Activated T-cell treated with anti-CD3 and anti-CD28 coated beads for 48 hours (primary cell): ENCODE measurements at places on chromosomes 3 and 15.

- no peak for DNase-seq
Measured at GRCh38 chr15:34693053-34693744, 61.6 kb downstream of the GJD2 start.

- DNase-seq, result no peak
Measured at GRCh38 chr15:68430471-68431036, 1.4 kb downstream of the ITGA11 start.

- DNase-seq, result no peak
Measured at GRCh38 chr15:47412802-47413201, 304.5 kb upstream of the SEMA6D start.

DNA sequence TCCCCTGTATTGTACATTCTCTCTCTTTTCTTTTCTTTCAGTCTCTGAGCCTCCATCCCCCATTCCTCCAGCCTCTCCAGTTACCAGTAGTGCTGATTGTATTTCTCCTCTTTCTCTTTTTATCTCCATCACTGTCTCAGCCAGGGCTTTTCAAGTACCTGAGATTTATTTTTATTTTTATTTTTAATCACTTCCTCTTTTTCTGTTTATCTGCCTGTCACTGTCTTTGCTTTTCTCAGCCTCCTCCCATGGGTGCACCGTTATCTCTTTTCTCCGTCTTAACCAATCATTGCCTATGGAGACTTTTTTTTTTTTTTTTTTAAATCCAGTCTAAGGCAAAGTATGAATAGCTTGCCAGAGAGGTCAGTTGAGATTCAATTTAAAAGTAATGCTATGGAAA is 359.3 kb downstream of the GAP43 start:
- no peak for DNase-seq

DNA sequence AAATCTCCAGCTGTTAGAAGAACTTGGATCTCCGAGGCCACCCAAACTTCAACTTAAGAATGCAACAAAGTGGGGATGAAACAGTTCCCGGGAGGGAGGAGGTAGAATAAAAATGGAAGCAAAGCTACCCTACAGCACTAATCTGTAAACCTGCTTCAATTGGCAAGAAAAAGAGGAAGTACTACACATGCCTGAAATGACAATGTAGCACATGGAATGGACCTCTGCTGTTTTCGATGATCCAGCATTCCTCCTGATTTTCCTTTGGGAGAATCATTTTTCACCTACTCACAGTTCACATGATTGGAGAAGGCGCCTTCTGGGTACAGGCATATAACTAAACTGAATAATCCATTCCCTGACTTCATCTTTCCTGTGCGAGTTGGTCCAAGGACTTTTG is 1081.5 kb downstream of the FHIT start:
- DNase-seq, result no peak

DNA sequence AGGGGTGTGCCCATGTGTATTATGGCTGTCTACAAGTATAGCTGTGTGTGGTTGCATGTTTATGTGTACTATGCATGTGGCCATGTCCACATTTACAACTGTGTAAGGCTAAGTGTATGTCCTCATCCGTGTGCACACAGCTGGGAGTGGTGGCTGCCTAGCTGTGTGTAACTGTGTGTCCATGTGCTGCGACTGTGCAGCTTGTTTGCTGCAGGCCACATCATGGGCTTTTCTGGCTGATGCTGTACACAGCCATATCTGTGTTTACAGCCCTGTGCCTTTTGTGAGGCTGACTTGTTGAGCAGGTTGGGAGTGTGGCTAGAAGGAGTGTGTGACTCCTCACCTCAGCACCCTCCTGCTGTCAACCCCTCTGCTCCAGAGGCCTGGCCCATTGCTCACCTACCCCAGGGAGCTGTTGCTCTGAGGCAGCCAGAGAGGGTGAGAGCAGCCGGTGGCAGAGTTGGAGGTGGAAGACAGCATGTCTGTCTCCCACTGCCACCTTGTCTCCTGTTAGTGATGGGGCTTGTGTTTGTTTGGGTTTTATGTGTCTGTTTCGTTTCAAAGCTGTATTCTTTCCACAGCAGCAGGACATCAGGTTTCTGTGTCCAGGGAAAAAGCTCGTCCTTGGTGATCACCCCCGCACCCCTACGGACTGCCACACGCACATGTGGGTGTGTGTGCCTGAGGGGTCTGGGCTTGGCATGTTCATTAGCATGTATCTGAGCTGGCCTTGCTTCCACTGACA is 1.4 kb upstream of the GRM2 start:
- no peak for DNase-seq
